NCI-H69 (cell line): ENCODE measurements at places on chromosomes 7 and 10.

DNA sequence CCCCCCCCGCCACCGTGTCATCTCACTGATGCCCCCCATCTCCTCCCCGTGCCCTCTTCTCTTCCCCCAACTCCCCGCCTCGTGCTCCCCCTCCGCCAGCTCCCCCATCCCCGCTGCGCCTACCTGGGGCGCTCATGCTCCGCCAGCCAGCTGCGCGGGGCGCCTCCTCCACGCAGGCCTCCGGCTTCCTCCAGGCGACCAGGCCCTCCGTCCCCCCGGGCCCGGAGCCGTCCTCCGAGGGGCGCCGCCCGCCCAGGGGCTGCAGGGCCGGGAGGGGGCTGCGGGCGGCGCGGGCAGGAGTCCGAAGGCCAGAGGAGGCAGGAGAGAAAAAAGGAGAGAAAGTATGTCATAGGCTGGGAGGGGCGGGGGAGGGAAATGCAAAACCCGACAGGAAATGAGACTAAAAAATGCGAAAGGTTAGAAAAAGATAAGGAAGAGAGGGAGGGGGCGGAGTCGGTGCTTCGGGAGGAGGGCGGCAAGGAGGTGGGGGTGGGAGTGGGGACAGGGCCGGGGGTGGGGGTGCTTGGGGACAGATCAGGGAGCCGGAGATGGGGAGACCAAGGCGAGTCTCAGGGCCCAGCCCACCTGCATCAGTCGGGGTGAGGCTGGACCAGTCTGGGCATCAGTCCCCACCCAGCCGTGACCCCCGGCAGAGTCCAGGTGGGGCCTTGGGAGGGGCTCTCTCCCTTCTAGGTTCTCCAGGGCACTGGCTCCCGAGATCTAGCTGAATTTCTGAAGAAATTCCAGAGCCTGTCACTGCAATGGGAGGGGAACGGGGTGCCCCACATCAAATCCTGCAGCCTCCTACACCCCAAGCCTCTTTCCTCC lies at the start of gene CARD11:
Gene CARD11, minus strand, starts transcription at position 324 of the 828 bp plus-strand sequence. CDS start 85,361 bp downstream, outside the sequence.
- no peak for DNase-seq

DNA sequence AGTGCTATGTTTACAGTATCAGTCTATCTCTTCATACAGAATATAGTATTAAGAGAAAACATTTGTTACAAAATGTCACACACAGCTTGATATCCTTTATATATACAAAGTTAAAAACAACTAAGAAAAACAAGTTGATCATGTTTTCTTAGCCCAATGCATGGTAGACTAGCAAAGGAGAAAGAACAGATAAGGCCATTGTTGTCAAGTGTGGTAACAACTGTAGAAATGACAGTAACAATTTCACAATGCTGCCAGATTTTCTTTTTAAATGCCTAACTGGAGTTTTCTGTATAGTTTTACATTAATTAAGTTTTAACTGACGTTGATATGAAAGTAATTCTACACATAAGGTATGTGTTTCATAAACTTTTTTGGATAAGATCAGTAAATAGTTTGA lies 65.8 kb downstream of the TFEC start:
- no peak for DNase-seq

- DNase-seq = peak; percentile 64
Measured at GRCh38 chr10:46106410-46107255, 60.6 kb upstream of the MSMB start.

- DNase-seq = no peak
Measured at GRCh38 chr10:9709849-9710248, 1307.8 kb upstream of the CELF2 start.

- DNase-seq = no peak
Measured at GRCh38 chr10:25912866-25913265, 21.2 kb upstream of the MYO3A start.

DNA sequence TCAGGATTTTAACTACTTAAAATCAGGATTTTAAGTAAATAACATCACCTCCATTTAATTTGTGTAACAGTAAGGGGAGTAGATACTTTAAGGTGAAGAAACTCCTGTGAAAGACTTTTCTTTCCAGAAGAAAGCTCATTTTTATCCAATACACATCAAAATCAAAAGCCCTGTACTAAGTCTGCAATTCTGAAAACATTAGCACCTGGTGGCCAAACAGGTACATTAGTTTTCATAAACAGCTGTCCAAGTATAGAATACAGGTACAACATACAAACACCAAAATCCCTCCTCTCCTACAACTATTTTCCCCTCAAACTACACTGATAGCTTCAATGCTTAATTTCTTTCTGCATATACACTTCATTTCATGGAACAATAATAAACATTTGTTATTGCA lies 22.9 kb downstream of the FAM3C start:
- DNase-seq = peak; percentile 33

GRCh38 chr7:74290981-74291441 lies 1.8 kb downstream of the CLIP2 start:
- peak; percentile 39 for DNase-seq
